ENCODE measurements at places on chromosomes 2 and 18.

GRCh38 chr2:187936228-187936627 is 355.4 kb upstream of the GULP1 start:
- no peak for DNase-seq

- DNase-seq, result no peak
Measured at GRCh38 chr2:151553-152334, 105.4 kb upstream of the FAM110C start.

- no peak for DNase-seq
Measured at GRCh38 chr2:217116610-217117009, 256.7 kb upstream of the TNP1 start.

- no peak for DNase-seq
Measured at GRCh38 chr18:5297597-5297996, 2.1 kb upstream of the ZBTB14 start.

- DNase-seq, result no peak
Measured at GRCh38 chr18:13309748-13310670, 91.4 kb downstream of the LDLRAD4 start.

DNA sequence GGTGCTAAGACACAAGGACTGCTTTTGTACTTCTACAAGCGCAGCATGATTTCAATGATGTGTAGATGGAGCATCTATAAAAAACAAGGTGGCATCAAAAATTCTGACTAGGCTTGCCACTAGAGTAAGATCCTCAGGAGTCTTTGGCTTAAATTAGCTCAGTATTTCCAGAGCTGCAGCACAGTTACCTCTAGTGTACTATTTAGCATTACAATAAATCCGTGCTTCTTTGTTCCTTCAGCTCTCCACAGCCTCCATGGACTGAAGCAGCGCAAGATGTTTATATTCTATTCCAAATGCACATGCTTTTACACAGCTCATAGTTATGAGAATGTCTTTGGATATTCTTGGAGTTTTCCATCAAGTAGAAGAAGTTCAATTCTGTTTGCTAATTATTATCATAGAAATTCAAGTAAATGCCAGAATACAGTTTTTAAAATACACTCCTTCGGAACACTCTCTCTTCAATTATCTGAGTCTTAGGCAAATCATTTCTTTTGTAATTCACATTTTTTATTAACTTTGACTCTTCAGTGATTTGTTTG is 1133.0 kb upstream of the LRRTM1 start:
- no peak for DNase-seq

DNA sequence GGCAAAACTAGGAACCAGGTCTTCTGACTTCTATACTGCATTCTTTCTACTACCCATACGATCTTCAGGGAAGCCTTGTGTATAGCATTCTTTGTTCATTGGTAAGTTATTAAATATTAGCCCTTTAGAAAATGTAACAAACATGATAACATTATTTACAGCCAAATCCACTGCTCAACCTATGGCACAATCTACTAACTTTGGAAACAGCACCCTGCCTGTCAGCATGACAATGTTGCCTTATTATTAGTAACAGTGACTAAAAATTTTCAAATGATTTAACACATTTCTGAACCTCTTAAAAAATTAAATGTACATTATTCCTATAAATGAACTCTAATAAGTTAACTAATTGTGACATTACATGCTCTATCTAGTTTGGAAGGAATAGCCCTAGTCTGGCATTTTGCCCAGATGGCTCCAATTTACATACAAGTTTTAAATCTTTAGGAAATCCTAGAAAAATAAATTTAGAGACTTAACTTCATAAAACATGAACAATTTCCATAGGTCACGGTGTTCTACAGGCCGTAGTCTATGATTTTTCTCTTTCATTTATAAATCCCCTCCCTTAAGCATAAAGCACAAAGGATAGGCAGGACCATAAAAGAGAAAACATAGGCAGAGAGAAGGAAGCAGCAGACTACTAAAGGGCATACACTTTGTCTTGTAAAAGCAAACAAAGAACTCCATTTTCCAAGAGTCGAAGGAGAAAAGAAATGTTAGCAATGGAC is 33.7 kb downstream of the YES1 start:
- no peak for DNase-seq

GRCh38 chr2:236565879-236566402 is 3.7 kb upstream of the ACKR3 start:
- no peak for DNase-seq

DNA sequence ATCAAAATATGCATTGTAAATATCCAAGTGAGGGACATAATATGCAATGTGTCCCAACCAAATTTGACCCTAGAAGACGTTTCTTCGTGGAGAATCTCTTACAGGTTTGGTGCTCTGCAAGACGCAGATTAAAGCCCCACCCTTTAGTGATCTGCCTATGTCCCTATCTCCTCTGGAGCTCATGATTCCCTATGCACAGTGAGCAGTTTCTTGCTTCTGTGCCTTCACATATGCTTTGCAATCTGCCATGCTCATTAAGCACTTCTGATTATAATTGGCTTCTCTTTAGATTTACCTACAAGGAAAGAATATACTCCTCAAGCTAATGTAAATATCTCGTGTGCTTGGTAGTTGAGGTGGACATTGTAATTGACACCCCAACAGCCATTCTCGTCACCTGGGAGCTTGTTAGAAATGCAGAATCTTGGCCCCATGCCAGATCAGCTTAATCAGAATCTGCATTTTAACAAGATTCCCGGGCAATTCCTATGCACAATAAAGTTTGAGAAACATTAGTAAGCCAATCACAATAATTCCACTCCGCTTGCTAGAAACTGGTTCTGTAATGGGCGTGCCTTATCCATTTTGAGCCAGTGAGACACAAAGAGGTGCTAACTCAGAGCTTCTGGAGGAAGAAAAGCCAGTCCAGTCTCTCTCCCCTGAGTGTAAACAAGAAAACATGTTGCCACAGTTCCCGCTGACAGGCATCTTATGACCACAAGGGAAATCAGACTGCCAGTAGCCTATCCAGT is 2.8 kb upstream of the PUM2 start:
- DNase-seq, result no peak

- DNase-seq, result no peak
Measured at GRCh38 chr2:168424112-168424951, 31.7 kb upstream of the CERS6 start.

DNA sequence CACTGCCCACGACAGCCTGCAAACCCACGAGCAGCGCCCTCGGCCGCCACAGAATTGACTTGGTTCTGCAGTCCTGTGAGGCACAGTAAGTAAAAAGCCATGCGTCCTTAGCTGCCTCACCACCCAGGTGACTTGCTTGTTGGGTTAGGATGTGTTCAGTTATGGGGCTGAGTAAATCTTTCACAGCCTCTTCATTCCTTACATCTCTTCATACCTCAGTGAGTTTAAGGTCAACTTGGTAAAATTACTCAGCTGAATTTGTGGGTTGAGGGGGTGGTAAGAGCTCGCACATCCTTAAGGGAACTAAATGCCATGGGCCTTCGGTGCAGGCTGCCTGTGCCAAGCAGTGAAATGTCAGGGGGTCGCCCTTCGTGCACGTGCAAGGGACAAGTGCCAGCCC is 165.2 kb upstream of the ALKAL2 start:
- DNase-seq, result no peak

DNA sequence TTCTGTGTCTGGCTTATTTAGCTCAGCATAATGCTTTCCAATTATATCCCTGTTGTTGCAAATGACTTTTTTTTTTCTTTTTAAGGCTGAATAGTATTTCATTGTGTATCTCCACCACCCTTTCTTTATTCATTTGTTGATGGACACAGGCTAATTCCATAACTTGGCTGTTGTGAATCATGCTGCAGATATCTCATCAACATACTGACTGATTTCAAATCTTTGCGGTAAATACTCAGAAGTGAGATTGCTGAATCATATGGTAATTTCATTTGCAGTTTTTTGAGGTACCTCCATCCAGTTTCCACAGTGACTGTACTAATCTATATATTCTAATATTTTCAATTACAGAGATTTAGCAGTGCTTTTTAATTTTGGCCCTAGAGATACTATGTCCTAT is 266.2 kb downstream of the TMX3 start:
- DNase-seq, result no peak

DNA sequence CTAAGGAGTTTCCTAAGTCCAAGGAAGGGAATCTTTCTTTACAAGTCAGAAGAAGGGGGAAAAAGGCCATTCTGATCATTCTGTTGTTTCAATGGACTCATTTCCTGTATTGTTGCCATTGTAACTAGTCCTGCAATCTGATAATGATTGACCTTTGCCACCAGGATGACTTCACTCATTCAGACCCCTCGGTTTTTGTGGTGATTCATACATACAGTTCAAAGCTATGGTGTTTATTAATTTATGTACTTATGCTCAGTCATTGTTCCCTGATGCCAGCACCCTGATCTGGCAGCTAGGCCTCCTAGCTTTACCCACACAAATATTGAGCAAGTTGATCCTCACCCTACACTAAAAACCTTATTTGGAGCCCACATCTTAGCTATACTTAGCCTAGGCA is 57.6 kb upstream of the ZNF519 start:
- no peak for DNase-seq

DNA sequence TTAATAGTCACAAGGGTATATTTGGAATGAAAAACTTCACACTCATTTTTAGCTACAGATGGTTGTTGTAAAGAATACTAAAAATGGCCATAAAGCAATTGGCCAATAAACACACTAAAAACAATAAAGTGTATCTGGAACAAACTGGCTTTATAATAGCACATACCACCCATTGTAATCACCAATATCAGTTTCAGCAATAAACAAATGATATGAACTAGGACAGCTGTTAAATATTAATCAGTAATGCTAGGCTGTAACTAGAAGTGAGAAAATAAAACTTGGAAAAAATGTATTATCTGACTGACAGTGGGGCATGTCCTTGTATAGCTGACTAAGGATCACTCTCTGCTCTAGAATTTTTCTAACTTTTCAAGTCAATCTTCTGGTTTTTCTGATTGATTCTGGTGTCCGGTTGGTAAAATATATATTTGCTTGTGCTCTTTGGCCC is 312.5 kb downstream of the RND3 start:
- no peak for DNase-seq

DNA sequence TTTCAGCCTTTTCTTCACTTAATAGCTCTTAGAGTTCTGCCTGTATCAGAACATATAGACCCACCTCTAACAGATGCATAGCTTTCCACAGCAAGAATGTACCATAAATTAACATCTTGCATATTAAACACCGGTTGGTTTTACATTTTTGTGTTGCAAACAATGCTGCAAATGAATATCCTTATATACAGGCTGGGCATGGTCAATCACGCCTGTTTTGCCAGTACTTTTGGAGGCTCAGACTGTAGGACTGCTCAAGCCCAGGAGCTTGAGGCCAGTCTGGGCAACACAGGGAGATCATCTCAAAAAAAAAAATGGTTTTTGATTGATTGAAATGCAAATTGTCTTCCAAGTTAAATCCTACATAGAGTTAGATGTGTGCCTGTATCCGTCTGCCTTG is 1.5 kb upstream of the LCT start:
- no peak for DNase-seq

DNA sequence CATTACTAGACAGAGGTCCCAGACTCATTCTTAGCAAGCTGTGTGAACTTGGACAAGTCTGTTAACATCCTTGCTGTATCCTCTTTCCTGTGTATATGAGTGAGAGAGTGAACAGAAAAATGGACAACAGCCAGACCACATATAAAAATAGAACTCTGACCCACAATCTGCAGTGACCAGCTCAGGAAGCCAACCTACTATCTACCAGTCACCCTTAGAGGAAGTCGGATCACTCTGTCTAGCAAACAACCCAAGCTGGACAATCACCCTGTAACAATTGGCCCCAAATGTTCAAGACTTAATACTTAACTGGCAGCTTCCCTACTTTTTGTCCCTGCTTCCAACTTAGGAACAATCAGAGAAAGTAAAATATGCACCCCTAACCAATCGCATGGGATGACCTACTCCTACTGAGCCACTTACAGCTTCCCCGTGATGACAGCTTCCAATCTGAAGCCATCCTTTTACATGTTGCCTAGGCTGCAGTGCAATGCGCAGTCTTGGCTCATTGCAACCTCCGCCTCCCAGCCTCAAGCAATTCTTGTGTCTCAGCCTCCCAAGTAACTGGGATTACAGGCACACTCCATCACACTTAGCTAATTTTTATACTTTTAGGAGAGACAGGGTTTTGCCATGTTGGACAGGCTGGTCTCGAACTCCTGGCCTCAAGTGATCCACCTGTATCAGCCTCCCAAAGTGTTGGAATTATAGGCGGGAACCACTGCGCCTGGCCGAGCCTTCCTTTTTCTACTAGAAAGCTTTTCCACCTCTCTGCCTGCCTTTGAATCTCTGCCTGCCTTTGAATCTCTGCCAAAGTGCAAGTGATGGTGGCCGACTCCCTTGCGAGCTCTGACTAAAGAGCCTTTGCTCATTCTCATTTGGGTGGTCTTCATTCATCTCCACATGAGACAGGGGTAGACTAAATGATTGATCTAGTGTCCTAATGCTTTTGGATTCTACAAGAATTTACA is 158.3 kb upstream of the NDUFV2 start:
- DNase-seq, result no peak

GRCh38 chr2:111671426-111672150 is 212.4 kb downstream of the ANAPC1 start:
- no peak for DNase-seq

DNA sequence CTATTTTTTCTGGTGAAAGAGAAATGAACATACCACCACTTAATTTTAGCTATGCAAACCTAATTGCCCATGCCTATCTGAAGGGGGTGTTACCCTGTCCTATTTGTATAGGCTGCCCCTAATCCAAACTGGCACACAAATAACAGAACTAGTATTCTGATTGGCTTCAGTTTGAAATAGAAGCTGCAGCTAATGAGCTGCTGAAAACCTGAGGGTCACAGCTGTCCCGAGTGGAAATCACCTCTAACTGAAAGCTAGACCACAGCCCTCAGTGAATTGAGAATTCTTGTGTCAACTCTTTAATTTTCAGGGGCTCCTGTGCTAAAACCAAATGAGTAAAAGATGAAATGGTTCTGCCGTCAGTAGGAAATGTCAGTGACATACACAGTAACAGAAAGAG is 28.7 kb downstream of the CCDC141 start:
- peak; percentile 42 for DNase-seq

GRCh38 chr2:232250246-232251175 is 128.0 kb upstream of the ALPP start:
- no peak for DNase-seq

DNA sequence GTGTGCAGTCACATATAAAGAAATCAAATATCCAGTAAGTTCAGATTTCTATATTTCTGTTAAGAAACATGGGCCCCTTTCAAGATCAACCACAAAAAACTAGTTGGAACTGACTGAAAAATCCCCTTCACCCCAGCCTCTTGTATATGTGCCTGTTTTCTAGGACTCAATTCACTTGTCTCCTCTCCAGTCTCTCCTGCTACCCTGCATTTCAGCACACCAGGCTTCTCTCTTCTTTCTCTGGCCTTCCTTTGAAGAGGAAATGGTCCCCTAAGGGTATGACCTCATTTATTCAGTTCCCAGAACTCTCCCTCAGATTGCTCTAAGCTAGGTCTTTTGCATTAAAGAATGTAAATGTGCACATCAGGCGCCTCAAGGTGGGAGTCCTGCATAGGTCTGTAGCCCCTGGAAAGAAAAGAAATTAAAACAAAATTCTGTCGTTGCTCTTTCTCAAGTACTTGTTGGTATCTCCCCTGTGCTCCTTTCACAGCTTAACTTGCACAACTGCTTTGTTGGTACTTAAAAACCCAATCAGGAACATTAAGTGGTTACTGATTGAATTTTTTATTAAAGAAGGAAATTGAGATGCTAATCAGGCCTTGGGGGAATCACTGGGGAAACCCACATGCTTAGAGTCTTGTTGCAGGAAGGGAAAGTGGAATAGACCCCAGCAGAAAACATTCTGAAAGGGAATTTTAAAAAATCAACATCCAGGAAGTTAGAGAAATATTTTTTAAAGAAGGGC is 278.4 kb downstream of the AGPS start:
- DNase-seq, result peak; percentile 20

- no peak for DNase-seq
Measured at GRCh38 chr2:20322527-20323300, 27.9 kb downstream of the PUM2 start.
